ENCODE measurements at places on chromosomes 3 and 15.

GRCh38 chr3:32757618-32758374 is 60.0 kb upstream of the TRIM71 start:
- no peak for DNase-seq

GRCh38 chr15:88904624-88905327 is 8.4 kb downstream of the MFGE8 start:
- no peak for DNase-seq

DNA sequence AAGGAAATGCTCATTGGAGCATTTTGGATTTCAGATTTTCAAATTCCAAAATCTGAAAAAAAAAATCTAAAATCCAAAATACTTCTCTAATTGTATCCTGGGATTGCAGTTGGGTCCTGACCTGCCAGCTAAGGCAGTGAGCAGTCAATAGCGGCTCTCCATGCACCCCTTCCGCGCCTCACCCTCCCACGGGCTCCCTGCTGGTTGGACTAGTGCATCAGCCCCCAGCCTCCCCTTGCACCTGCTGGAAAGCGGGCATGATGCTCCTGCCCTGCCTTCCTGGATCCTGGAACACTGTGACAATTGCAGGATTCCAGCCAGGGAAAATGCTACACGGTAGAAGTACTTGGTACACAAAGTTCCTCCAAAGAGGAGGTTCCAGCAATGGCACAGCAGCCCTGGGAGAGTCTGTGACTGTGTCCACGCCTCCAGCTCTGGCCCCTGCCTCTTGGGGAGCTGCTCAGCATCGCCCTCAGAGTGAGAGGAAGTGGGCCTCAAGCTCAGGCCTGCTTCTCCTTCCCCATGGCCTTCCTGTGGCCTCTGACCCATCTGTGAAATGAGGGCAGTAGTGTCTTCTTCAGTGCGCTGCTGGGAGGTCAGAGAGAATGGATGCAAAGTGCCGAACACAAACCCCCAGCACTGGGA is 39.5 kb upstream of the CHRNB4 start:
- no peak for DNase-seq

DNA sequence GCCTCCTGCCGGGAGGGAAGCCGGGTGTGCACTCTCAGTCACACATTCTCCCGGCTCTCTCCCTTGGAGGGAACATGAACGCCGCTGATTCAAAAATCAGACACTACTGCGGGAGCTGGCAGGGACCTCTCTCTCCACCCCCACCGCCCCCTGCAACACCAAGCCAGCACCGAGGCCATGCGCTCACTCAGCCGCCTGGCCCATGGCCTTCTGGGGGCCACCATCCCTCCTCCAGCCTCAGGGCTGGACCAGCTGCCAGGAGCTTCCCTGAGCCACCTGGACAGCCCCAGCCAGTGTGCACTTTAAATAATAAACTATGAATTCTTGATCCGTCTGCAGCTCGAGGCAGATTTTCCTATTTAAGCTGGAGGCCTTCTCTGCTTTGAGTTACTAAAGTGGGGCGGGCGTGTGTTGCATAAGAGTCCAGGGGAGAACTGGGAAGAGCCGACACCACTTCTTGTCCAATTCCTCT is 30.6 kb downstream of the ADAMTS17 start:
- no peak for DNase-seq

DNA sequence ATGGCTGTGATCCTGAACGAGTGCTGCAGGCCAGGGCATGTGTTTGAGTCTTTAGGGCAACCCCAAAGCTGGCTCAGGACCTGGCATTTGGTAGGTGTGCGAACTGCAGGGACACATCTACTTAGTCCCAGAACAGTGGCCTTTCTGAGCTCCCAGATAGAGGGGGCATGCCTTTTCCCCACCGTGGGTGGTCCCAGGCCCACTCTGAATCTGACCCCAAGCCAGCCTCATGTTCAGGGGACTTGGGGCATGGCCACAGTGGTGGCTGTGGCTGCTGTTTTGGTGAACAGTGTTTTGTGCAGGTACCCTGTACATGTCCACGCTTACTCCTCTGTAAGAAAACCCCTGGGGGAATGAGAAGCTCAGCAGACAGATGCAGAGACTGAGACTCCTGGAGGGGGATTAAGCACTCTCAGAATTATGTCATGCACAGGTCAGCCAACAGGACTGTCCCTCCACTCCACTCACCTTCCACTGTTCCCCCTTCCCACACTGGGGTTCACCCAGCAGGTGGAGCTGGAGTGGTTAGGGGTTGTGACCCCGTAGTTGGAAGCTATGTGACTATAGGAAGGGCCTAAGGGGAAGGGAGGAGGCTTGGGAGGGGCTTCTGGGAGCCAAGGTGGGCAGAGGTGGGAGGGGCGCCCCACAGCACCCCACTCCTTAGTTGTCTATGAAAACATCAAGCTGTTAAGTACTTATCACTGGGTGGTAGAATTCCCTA is 16.4 kb downstream of the ESYT3 start:
- DNase-seq = no peak

GRCh38 chr3:44396200-44397171 is 57.9 kb downstream of the TCAIM start:
- no peak for DNase-seq

DNA sequence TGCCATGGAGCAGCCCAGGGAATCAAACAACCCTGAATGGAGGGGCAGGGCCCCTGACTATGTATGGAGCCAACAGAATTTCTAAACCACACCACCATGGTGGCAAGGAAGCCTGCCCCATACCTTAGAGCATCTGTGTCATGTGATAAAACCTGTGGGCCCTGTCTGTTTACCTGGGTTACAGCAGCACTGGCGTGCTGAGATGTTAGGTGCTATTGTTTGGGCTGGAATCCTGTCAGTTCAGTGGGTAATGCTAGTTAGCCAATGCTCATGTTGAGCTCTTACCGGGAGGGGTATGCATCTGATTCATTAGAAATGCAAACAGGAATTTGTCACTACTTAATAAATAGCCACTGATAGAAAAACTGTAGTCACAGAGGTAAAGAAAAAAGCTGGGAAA is 63.5 kb upstream of the ETV5 start:
- DNase-seq = no peak

GRCh38 chr3:154955907-154956533 is 124.1 kb upstream of the MME start:
- no peak for DNase-seq

DNA sequence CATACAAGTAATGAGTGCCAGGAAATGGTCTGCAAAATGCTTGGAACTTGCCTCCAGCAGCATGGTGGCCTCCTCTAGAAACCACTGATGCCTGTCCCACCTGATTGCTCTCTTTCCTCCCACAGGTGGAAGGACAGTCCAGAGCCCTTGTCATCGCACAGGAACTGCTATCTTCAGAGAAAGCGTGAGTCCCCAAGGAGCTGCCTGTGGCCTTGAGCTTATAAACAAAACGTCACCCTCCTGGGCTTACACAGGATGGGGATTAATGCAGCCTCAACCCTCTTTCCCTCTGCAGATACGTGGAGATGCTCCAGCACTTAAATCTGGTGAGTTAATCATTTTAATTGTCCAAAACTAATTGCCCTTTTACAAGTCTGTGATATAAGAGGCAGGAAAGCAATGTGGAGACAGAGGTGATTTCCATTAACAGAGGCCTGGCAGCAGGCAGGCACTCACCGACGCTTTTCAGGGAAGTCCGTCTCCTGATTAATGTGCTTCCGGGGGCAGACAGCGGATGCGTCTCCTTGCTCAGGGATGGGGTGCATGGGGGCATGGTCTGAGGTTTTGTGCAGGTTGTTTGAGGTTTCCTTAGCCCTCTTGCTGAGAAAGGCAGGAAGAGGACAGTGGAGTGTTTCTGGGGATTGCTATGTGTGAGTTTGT is 61.8 kb downstream of the FGD5 start:
- DNase-seq = no peak

DNA sequence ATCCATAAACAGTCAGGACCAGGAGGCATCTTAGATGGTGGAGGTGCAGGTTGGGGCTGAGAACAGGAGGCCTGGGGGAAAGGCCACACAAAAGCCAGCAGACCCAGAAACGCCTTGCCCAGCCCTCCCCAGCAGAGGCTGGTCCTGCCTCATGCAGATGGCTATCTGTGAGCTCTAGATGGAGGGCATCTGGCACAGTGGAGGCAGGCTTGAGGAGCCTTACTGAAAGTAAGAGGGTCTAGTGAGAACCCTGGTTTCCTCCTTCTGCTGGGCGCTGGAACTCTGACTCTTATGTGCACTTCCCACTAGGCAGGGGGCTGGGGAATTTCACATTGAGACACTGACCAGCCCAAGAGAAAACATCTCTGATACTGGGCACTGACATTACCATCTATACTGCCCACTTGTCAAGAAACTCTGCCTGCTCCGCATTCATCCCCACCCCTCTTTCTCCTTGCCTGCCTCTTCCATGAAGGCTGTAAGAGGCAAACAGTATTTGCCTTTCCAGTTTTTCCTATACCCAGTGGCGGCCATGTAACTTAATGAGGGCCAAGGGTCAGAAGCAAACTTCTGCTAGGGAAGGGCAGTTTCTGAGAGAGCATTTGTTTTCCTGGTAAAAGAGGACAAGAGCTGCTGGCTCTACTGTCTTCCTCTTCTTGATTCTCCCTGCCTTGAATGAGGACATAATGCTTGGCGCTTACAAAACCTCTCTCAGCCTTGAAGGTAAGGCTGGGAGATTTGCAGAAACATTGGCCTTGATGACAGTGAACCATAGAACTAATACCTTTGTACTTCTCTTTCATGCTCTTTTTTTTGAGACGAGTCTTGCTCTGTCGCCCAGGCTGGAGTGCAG is 4.4 kb upstream of the SCN5A start:
- no peak for DNase-seq

DNA sequence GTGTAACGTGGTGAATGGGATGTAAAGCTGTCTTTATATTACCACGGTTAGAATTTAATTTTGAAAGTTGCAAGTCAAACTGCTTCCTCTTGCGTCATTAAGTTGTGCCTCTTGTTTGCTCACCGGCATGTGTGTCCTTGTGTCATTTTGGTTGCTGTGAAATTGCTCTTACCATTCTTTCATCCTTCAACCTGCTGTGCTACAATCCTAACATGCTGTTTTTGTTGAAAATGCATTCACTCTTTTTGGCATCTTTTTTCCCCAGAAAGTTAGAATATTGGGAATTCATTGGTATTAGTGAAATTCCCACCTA is 164.7 kb downstream of the PGPEP1L start:
- no peak for DNase-seq

GRCh38 chr15:35912196-35912595 is 366.2 kb upstream of the DPH6 start:
- DNase-seq = no peak

DNA sequence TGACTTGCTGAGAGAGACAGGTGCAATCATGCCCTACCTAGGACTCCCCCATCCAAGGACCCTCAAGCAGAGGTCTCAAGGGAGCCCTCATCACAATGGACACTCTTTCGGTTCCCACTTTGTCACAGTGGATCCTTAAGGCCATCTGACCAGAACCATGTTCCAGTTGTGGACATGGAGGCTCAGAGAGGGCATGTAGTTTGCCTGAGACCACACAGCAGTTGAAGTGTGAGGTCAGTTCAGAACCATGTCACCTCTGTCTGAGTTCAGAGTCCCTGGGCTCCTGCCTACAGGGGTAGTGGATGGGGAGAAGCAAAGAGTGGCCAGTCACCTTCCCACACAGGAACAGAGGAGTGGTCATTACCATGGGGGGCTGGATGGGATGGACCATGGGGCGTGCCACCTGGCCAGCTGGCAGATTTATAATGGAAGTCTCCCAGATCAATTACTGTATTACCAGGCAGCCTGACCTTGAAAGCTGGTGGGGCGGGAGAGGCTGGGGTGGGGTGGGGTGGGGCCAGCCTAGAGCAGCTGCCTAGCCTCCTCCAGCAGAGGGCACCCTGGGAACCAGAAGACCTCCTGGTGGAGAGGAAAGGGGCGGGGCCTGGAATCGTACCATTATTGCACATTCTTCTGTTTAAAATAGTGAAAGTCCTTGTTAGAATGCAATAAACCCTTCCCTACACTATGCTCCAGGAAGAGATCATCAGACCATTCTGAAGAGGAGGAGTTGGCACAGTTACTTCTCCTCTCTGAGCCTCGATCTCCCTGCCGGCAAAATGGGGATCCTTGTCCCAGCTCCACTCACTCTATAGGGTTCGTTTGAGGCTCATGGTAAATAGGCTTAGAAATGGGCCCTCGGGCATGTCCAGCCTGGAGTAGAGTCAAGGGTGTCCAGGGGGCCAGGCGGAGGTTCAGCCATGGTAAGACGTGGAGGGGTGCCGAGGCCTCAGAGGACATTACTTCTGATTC is 26.9 kb upstream of the LINGO1 start:
- DNase-seq = no peak

GRCh38 chr3:148451969-148452368 is 245.7 kb upstream of the AGTR1 start:
- no peak for DNase-seq

DNA sequence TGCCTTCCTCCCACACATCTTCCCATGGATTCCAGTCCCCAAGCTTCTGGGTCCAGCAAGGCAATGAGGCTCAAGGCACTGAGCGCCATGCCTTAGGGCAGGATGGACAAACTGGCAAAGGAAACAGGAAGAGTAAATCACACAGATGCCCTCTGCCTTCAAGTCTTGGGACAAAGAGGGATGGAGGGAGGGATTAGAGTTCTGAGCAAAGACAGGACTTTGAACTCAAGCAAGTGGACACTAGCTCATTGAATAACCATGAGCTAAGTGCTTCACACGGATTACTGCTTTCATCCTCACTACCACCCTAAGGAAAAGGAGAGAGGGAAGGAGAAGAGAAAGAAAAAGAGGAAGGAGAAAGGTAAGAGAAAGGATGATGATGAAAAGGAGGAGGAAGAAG is 7.6 kb upstream of the THBS1 start:
- no peak for DNase-seq

- no peak for DNase-seq
These were observed 525.2 kb downstream of the CADM2 start for GRCh38 chr3:85483986-85484385.

- DNase-seq = no peak
These were observed 38.9 kb downstream of the TFG start for GRCh38 chr3:100748220-100748619.

DNA sequence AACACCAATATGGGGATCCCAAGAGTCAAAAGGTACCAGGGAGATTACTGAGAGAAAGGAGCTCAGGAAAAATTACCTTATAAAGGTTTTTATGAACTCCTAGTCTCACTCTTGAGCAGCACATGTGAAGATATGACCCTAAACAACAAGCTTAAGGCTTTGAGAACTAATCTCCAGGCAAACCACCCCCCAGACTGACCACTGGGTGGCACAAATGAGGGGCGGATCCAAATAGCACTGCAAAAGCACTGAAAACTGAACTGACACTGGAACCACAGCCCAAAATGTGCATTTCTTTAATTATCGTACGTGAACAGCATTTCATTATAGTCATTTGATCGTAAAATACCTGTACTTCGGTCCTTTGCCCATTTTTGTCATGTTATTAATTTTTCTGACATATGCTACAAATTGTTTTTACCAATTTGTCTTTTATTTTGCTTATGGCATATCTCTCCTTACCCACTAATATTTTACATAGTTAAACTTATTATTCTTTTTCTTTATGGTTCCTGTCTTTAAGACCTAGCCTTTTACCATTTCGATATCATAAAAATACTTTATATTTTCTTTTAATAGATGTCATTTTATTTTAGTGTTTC is 31.5 kb upstream of the TFDP2 start:
- DNase-seq = no peak

- no peak for DNase-seq
These were observed 274.2 kb downstream of the OCA2 start for GRCh38 chr15:27824841-27825422.

All from NCI-H187 treated with DMSO at 0.1 percent for 48 hours (cell line).